CD14-positive monocyte (primary cell): ENCODE measurements at places on chromosomes 7 and 10.

- no peak for DNase-seq
Observed at GRCh38 chr7:27191161-27191731, 6.2 kb upstream of the HOXA11 start.

DNA sequence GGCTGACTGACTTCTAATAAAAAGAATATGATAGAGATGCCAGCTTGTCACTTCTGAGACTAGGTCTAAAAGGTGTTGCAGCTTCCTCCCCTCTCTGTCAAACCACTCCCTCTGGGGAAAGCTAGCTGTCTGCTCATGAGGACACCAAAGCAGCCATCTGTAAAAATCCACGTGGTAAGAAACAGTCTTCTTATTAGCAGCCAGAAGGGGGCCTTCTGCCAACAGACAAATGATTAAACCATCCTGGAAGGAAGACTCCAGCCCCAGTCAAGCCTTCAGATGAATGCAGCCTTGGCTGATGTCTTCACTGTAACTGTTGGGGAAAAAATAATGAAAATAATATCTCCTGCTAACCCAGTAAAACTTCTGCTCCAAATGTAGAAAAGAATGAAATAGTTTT, 41.9 kb upstream of the DAGLB start:
- no peak for DNase-seq

DNA sequence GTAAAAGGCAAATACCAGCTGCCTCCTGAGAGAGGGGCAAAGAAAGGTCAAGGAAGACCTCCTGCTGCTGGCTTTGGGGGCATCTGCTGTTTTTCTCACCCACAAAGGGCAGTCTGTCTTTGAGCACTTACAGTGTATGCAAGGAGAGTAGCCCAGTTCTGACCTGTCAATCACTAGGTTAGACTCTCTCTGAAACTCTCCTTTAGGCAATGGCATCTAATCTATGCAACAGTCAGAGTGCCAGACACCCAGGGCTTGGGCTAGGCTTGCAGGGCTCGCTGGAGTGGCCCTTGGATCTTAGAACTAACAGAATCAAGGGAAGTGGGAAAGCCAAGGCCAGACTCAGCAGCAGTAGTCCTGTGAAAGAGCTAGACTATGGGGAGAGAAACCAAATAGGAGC, 522.9 kb downstream of the NRG3 start:
- no peak for DNase-seq

- DNase-seq = no peak
Observed at GRCh38 chr7:123823898-123824753, 20.8 kb upstream of the HYAL4 start.

- DNase-seq = no peak
Observed at GRCh38 chr7:12220389-12221046, 9.4 kb downstream of the TMEM106B start.

GRCh38 chr10:28777911-28778310, 100.6 kb downstream of the BAMBI start:
- DNase-seq = no peak
